Astrocyte (in vitro differentiated cells and primary cell): ENCODE measurements at places on chromosomes 1 and 21. TPM values are rescaled to one million over a fixed set of nuclear protein-coding genes. Genes with fewer than 3 reads are reported as not detected.

DNA sequence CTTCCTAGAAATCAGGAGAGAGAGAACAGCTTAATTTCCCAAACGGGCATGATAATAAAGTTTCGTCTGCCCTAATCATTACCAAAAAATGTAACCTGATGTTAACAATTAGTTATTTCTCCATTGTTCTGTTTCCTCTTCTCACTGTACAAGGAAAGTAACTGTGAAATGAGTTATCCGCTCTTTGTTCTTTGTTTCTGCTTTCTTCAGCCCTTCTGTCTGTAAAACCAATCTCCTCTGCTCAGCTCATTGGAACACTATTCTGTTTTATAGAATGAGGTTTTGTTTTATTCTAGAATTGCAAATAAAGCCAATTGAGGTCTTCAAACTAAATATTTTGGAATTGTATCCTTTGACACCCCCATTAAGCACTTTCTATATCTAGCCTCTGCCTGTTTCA is 8.8 kb upstream of the THEM4 start:
- no peak for DNase-seq

GRCh38 chr1:154481053-154481452 is 21.0 kb upstream of the TDRD10 start:
- no peak for DNase-seq

- DNase-seq = no peak
These were observed 48.5 kb downstream of the BRINP3 start for GRCh38 chr1:190429141-190429540.

DNA sequence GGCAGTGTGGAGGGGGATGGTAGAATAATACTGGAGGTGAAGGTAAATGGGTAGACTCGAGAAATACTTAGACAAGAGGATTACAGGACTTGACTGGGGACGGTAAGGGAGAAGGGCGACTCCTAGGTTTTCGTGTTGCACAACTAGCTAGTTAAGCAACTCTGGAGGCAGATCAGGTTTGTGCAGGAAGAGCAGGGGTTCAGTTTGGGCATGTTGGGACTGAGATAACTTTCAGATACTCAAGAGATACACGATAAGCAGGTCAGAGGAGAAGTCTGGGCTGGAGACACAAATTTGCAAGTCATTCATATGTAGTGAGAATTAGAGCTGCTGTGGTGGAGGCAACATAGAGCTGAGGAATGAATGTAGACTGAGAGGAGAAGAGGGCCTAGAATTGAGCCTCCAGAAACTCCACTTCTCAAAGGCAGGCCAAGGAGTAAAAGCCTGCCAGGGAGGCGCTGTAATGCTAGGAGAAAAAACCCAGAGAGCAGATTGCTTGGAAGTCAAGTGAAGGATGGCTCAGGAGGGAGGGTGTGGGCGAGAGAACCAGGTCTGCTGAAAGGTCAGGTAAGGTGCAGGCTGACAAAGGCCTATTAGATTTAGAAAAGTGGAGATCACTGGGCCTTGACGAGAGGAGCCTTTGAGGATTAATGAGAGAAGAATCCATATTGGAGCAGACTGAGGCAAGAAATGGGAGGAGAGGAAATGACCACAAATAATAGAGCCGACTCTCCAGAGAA is 20.8 kb downstream of the MAB21L3 start:
- DNase-seq = no peak

DNA sequence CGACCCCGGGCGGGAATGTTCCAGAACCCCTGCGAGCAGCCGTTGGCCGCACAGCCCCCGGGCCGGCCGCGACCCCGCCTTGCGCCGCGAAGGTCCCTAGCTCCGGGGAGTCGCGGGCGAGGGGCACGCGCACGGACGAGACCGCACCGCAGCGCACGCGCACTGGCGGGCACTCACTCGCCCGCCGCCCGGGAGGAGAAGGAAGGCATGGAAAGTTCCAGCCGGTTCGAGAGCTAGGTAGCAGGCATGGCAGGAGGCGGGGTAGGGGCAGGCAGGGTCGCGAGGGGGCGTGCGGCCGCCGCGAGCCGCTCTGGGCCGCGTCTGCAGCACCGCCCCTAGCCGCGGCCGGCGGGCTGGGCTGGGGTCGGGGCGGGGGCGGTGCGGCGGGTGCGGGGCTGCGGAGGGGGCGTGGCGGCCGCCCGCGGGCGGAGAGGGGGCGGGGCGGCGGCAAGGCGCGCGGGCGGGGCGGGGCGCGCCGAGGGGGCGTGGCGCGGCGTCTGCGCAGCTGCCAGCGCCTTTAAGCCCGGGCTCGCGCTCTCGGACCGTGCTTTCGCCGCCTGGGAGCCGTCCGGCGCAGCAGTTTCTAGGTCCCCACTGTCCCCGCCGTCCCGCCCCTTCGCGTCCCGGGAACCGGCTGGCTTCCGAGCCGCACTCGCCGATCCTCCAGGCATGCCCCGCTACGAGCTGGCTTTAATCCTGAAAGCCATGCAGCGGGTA is at the start of the genes MRPS6 and SLC5A3:
TSS of gene MRPS6 (plus strand) at position 547 of the 717 bp plus-strand sequence. CDS start at position 670, 123 bp downstream.
TSS of gene SLC5A3 (plus strand) at position 547 of the 717 bp plus-strand sequence. CDS start 21,621 bp downstream, outside the sequence.
- peak; percentile 62 for DNase-seq

DNA sequence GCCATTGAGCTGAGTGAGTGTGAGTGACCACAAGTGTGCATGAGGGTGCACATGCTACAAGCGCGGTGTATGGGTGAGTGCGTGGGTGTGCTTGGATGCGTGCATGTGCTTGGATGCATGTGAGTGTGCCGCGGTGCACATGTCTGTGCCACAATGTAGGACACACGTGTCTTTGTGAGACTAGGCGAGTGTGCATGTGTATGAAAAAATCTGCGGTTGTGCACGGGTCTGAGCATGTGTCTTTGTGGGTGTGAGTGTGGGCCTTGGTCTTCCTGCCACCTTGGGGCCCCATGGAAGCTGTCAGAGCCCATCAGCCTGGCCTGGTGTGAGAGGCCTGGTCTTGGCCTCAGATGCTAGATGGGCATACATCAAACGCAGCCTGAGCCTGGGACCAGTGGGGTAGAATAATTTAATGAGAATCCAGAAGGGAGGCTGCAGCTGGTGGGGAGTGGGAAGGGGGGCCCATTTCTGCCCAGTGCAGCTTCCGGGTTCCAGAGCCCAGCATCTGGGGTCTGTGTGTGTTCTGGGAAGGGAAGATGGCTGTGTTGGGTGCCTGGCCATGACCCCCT is 103.9 kb upstream of the SLC2A1 start:
- no peak for DNase-seq

GRCh38 chr1:235920596-235921375 is 54.1 kb upstream of the LYST start:
- peak; percentile 54 for DNase-seq

DNA sequence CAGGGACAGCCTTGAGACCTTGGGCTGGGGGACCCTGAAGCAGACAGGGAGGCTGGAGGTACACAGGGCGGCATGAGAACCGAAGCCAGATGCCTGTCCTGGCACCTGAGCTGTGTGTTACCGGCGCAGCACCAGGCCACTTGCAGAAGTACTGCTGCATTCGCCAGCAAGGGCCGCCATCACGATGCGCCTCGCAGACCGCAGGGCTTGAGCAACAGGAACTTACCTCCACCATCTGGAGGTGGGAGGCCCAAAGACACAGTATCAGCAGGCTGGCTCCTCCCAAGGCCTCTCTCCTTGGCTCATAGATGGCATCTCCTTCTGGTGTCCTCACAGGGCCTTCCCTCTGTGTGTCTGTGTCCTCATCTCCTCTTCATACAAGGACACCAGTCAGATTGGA is 90.1 kb downstream of the PRDM16 start:
- no peak for DNase-seq

GRCh38 chr1:175198332-175198731 is 5.8 kb upstream of the KIAA0040 start:
- peak; percentile 10 for DNase-seq

DNA sequence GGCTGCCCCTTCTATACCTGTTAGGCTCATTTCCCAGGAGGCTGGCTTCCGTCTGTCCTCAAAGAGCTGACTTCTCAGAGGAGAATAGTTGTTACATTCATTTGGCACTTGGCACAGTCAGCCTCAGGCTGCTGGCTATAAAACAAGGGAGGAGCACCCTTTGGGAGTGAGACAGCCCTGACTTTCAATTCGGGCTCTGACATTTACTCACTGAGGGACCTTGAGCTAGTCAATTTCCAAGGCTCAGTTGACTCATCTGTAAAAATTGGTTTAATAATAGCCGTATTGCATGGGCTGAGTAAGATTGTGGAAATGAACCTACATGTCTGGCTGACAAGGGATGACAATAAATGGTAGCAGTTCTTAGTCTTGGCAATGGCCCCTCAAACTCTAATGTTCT is 13.7 kb downstream of the ALX3 start:
- peak; percentile 46 for DNase-seq

The LEMD1 gene
- total RNA-seq = 2.5 and 3.1 TPM in 2 replicates

The OR10J4 gene
- not detected in 2 replicates for total RNA-seq

The FHAD1 gene
- total RNA-seq = 0.25 TPM in 1 of 2 replicates, not detected in the other
